ENCODE measurements at places on chromosomes 3 and 15. TPM values are rescaled to one million over a fixed set of nuclear protein-coding genes. Genes with fewer than 3 reads are reported as not detected.

GRCh38 chr15:31344823-31345605 is 18.4 kb downstream of the KLF13 start:
- DNase-seq, result peak; percentile 76

DNA sequence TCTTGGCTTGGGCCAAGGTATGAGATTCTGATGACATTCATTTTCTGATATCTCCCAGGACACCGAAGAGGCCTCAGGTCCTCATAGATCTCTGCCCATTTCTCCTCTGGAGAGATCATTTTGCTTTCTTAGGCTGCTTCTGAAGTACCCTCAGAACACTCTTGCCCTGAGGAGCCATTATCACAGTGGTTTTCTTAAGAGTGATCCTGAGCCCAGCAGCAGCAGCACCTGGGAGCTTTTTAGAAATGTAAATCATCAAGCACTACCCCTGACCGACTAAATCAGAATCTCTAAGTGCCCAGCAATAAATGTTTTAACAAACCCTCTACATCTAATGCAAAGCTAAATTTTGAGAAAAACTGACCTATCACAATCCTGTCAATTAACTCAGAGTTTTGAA is 40.6 kb upstream of the SLC9A9 start:
- DNase-seq, result no peak

DNA sequence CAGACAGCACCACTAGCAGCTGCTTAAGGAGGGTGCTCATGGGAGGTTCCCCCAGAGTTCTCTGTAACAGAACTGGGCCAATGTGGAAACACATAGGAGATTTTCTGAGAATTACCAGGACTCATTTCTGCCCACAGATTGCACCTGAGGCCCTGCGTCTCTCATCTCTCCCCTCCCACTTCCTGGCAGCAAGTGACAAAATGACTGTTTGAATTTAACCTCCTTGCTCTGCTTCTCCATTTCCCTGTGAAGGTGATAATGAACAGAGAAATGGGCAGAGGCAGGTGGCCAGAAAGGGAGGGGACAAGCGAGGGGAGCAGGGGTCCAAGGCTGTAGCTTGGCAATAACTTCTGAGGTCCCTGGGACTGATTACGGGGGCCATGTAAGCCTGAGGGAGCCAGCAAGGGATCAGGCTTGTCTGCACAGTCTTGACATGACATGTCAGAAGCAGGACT is 8.0 kb downstream of the EPHB1 start:
- no peak for DNase-seq

The CHST13 gene
- total RNA-seq, result 0.64 TPM

Data from upper lobe of right lung (tissue), 1 donor.